H1 (cell line): ENCODE measurements at places on chromosomes 3 and 15. TPM values are rescaled to one million over a fixed set of nuclear protein-coding genes. Genes with fewer than 3 reads are reported as not detected.

- H3K4me3 ChIP-seq, result no peak overlapping the region
- no peak for DNase-seq
Observed at GRCh38 chr3:30970183-30970582, 75.7 kb upstream of the GADL1 start.

GRCh38 chr3:138890555-138891187, 55.9 kb upstream of the PIK3CB start:
- no peak overlapping the region for H3K27ac ChIP-seq
- H3K36me3 ChIP-seq, result no peaks in the 10 kb centered on the region
- H3K4me1 ChIP-seq, result no peaks in the 10 kb centered on the region
- no peak for DNase-seq
- H3K4me3 ChIP-seq, result no peak overlapping the region

DNA sequence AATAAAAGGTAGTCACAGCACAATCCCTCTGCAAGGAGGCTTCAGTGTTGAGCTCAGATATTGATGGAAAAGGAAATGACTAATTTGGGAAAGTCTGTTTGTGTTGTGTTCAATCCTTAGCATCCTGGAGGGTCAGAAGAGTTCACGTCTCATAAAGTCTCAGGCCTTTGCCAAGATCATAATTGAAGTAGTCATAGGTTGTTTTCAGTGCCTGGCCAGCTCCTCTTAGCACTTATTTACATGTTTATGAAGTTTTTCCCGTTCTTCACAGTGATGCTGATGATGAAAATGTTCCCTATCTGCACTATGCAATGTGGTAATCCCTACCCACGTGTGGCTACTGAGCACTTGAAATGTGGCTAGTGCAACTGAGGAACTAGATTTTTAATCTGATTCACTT, 61.6 kb upstream of the TGFBR2 start:
- no peak overlapping the region for H3K4me3 ChIP-seq
- no peak overlapping the region for H3K27ac ChIP-seq
- no peaks in the 10 kb centered on the region for H3K36me3 ChIP-seq
- no peaks in the 10 kb centered on the region for H3K27me3 ChIP-seq
- DNase-seq, result no peak

DNA sequence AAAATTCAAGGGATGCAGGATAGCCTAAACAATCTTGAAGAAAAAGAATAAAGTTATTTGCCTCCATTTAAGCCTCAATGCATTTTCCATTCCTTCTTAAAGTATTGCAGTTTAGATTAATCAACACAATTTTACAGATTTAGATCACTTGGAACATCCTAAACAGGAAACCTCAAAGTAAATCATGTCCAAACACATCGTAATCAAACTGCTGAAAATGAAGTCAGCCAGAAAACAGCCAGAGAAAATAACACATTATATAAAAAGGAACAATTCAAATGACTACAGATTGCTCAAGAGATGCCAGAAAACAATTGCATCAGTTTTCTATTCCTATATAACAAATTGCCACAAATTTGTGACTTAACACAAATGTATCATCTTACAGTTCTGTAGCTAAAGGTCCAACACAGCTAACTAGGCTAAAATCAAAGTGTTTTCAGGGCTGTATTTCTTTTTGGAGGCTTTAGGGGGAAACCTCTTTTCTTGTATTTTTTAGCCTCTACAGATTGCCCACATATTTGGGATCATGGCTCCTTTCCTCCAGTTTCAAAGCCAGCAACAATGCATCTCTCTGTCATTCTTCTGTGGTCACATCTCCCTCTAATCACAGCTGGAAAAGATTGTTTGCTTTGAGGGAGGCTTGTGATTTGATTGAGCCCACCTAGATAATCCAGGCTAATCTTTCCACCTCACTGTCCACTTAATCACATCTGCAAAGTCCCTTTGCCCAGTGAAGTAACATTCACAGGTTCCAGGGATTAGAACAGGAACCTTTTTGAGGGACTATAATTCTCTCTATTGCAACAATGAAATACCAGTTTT, 543.3 kb upstream of the UBE2E2 start:
- no peaks in the 10 kb centered on the region for H3K36me3 ChIP-seq
- DNase-seq, result no peak
- H3K27ac ChIP-seq, result no peak overlapping the region
- H3K4me3 ChIP-seq, result no peak overlapping the region
- H3K27me3 ChIP-seq, result no peaks in the 10 kb centered on the region
- no peaks in the 10 kb centered on the region for H3K4me1 ChIP-seq

DNA sequence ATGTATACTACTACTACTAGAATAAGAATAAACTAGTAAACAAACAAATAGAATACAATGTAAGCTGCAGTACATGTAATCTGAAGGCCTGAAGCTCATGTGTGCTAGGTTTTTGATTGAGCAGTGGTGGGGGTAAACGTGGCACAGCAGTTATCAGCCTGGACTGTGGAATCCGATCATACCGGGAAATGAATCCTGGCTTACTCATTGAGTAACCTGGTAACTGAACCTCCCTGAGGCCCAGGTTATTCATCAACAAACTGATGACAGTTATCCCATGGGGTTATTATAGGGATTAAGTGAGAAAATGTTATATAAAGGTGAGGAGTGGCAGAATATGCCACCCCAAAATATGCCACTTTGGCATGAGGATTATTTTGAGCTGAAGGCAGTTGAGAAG, 339.1 kb downstream of the FHIT start:
- no peaks in the 10 kb centered on the region for H3K27me3 ChIP-seq
- no peak overlapping the region for H3K4me3 ChIP-seq
- no peak for DNase-seq
- H3K4me1 ChIP-seq, result no peaks in the 10 kb centered on the region

GRCh38 chr3:66261355-66261754, 40.6 kb downstream of the SLC25A26 start:
- no peak for DNase-seq
- H3K4me1 ChIP-seq, result no peaks in the 10 kb centered on the region
- H3K27ac ChIP-seq, result no peak overlapping the region
- no peaks in the 10 kb centered on the region for H3K27me3 ChIP-seq
- H3K36me3 ChIP-seq, result no peaks in the 10 kb centered on the region
- H3K4me3 ChIP-seq, result no peak overlapping the region

DNA sequence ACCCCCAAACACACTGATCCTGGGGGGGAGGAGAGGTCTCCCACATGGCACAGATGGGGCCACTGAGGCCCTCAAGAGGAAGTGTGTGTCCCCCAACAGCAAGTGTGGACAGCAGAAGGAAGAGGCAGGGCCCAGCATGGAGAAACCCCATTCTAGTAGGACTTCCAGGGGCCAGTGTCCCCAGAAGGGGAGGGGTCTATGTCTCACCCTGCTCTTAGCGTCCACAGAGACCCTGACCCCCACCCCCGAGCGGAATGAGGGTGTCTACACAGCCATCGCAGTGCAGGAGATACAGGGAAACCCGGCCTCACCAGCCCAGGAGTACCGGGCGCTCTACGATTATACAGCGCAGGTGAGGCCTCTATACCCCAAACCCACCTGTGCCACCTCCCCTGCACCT, 35.3 kb downstream of the TSPAN3 start:
- H3K4me3 ChIP-seq, result no peak overlapping the region
- no peak overlapping the region for H3K27ac ChIP-seq
- no peaks in the 10 kb centered on the region for H3K27me3 ChIP-seq
- H3K36me3 ChIP-seq, result no peaks in the 10 kb centered on the region
- H3K4me1 ChIP-seq, result peaks cover 5% of the 10 kb centered on the region

- H3K27ac ChIP-seq, result no peak overlapping the region
- H3K27me3 ChIP-seq, result no peaks in the 10 kb centered on the region
- no peak overlapping the region for H3K4me3 ChIP-seq
- H3K36me3 ChIP-seq, result no peaks in the 10 kb centered on the region; the same call in 1 of the 2 replicates
- DNase-seq, result no peak
- H3K4me1 ChIP-seq, result no peaks in the 10 kb centered on the region
Observed at GRCh38 chr3:89813500-89813899, 706.1 kb downstream of the EPHA3 start.

GRCh38 chr3:159609625-159610024, 379.0 kb upstream of the IL12A start:
- H3K4me1 ChIP-seq, result no peaks in the 10 kb centered on the region
- H3K27me3 ChIP-seq, result no peaks in the 10 kb centered on the region
- no peak overlapping the region for H3K27ac ChIP-seq
- no peaks in the 10 kb centered on the region for H3K36me3 ChIP-seq
- DNase-seq, result no peak

The STAG1 gene
- polyA plus RNA-seq, result 2.2 and 4.6 TPM in 2 replicates

The SOX2 gene
- 149 and 170 TPM in 2 replicates for polyA plus RNA-seq

The DPPA2 gene
- polyA plus RNA-seq, result 6.6 and 7.8 TPM in 2 replicates

The STRIT1 gene
- polyA plus RNA-seq, result 0.15 TPM in 1 of 2 replicates, not detected in the other

The ZXDC gene
- polyA plus RNA-seq, result 12.7 and 19.1 TPM in 2 replicates

The SERPINI2 gene
- polyA plus RNA-seq, result not detected in 2 replicates

The CCDC9B gene
- 0.45 and 0.63 TPM in 2 replicates for polyA plus RNA-seq

The CCDC191 gene
- polyA plus RNA-seq, result 0.42 and 0.65 TPM in 2 replicates
